ENCODE measurements at places on chromosomes 12 and 14.

GRCh38 chr12:14716848-14717444, 20.5 kb upstream of the GUCY2C start:
- DNase-seq = no peak

- no peak for DNase-seq
Observed at GRCh38 chr14:52299692-52300278, 14.3 kb upstream of the PTGER2 start.

- no peak for DNase-seq
Observed at GRCh38 chr12:116545144-116545543, 14.0 kb upstream of the MAP1LC3B2 start.

DNA sequence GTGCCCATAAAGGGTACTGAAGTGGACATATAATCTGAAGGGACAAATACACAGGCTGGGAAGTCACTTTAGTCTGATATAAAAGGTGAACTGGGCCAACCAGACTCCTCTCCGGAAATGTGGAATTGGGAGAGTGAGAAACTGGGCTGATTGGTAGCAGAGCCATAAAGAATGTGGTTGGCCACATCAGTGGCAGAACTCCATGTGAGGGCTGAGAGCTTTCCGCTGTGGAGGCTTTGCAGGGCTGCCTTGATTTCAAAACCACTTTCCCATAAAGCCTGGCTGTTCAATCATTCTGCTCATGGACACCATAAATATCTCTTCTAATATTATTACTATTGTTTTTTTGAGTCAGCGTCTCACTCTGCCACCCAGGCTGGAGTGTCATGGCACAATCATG, 220.3 kb downstream of the MON2 start:
- no peak for DNase-seq

DNA sequence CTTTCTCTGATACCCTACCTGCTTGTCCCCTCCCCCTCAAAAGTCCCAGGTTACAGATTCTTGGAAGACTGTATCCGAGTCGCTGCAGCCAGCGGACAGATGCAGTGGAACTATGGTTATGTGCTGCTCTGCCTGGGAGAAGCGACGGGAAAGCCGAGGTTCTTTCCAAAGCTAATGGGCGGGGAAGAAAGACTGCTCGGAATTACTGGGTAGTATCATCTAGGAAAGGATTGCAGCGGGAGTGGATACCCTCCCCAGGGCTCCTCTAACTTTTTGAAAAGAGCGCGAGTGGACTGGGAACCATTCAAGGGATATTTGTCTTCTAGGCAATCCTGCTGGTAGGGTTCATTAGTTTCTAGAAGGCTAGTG, 1.4 kb downstream of the PTHLH start:
- DNase-seq = no peak

GRCh38 chr14:63375769-63376168, 57.0 kb upstream of the GPHB5 start:
- no peak for DNase-seq

GRCh38 chr14:21352587-21352986, 31.2 kb downstream of the SUPT16H start:
- DNase-seq = no peak

GRCh38 chr14:88983755-88984154, 159.3 kb downstream of the TTC8 start:
- DNase-seq = no peak
